ENCODE measurements at places on chromosomes 7 and 10.
A peak's percentile ranks its signal among the peaks of the same experiment; 100 is the strongest.

DNA sequence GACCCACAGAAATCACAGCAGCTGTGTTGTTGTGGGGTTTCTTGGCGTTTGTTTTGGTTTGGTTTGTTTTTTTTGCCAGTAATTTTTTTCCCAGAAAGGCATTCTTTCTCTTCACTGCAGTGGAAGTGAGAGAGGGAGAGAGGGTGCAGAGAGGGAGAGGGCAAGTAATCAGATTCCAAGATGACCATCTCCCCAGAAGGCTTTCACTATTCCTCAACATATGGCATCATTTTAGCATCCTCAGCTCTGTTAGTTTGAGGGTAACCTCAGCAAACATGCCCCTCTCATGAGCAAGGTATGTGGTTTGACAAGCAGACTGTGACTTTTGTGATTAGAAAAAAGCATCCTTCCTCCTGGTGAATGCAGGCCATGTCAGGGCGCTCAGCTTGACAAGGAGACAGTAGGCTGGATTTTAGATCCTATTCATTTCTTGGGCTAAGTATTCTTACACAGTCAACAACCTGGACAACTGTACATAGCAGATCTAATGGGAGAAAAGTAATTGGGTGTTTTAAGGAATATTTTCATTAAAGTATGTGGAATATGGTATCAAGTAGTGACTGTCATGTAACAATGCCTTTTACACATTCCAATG lies 86.3 kb upstream of the PIK3CG start:
- DNase-seq = no peak

DNA sequence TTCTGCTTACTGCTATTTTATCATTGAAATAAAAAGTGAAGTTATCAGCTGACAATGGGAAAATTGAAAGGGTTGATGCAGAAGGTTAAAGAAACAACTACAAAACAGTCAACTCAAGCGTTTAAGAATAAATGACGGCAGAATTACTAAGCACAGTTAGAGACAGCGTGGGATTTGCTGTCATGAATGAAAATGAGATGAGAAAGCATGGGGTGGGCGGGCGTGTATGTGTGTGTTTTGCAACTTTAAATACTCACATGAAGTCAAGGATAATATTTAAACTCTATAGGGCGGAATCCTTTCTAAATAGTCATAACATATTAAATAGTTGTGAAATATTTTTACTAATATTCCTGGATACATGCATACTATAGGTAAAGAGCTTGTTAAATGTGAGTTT lies 450.8 kb downstream of the ETV1 start:
- DNase-seq = no peak

DNA sequence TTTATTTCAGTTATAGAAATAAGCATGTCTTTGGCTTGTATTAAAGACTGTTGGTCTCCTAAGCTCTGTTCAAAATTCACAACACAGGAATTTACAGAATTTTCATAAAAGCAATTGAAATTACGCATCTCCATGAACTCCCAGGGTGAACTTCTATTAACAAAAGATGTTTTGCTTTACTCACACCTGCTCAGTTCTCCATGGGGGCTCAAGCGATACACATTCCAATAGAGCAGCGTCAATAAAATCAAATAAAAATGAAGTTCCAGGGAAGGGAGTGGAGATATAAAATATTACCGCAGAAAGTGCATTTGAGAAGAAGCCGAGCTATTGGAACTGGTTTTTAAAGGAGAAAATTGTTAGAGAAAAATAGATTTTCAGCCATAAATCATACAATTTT lies 41.5 kb upstream of the ZNF438 start:
- no peak for DNase-seq

GRCh38 chr10:19816411-19817230 lies at the start of gene PLXDC2:
PLXDC2 (plus strand) TSS chr10:19816432.
- peak; percentile 50 for DNase-seq

- no peak for DNase-seq
These were observed 102.6 kb downstream of the VIPR2 start for GRCh38 chr7:159042103-159042502.

DNA sequence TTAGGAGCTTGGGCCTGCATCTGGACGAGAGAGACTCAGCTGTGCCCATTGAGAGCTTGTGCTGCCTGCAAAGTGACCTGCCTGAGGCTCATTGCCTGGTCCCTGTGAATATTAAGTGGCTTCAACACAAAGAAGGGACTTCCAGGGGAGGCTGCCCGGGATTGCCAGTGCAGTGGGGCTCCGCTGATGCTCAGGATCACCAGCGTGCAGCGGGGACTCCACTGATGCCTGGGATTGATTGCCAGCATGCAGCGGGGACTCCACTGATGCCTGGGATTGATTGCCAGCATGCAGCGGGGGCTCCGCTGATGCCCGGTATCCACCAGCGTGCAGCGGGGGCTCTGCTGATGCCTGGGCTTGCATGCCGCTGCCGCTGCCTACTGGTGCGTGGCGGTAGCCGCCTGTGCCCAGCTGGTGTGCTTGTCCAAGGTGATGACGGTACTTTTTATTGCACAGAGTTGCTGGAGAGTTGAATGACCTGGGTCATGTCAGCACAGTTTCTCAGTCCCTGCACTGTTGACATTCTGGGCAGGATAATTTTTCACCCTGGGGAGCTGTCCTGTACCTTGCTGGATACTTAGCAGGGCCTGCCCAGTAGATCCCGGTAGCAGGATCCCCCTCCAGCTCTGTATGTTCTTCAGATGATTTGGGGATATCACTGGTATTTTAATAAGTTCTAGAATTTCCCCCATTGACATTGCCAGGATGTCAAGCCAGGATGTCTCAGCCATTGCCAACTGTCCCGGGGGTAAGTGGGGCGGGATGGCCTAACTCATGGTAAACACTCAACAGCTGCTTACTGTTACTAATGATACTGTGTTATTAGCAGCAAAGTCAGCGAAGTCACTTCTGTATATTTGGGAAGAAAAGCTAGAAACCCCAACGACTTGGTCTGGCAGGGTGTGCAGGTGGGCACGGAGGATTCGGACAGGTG lies 13.0 kb downstream of the DOCK1 start:
- DNase-seq = no peak

- DNase-seq = no peak
These were observed 10.9 kb downstream of the OGDHL start for GRCh38 chr10:49751216-49751615.

DNA sequence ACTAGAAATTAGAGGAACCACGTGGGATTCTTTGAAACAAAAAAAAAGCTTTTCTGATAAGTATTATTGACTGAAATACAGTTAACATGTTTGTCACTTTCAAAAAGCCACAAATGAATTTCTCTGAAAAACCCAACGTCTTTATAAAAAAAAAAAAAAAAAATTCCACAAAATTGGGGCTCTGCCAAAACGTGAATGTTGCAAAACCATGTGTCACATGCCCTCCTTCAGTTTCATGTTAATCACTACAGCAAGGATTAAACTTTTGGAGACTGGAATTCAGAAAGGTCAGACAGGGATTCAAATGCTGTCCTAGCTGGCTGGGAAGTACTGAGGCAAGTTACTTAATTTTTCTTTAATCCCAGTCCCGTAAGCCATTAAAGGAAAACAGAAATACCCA lies 278.0 kb upstream of the KLF14 start:
- DNase-seq = no peak

GRCh38 chr7:17242504-17242903 lies 55.9 kb upstream of the AHR start:
- DNase-seq = no peak

- no peak for DNase-seq
These were observed 263.6 kb downstream of the DOCK4 start for GRCh38 chr7:111942450-111943081.

Data from transverse colon (tissue), 4 donors.